GM03348 (cell line): ENCODE measurements at places on chromosomes 4 and X.

DNA sequence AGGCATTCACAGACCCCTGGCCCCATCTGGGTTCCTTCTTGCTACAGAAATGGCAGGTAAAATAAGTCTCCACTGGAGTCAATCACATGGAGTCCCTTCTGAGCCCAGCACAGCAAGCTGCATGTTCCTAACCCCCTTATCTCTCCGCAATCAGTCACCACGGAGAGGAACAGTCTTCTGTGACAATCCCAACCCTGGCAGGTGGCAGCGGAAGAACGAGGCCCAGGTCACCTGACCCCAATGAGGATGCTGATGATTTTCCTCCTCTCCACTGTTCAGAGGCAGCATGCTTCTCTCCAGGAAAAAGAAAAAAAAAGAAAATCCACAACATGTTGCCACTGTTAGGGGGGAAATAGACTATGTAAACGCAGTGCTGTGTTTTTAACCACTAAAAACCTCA, 50.1 kb downstream of the TSPAN5 start:
- DNase-seq: no peak

GRCh38 chr4:54723820-54724219, 66.1 kb downstream of the KIT start:
- DNase-seq: no peak

DNA sequence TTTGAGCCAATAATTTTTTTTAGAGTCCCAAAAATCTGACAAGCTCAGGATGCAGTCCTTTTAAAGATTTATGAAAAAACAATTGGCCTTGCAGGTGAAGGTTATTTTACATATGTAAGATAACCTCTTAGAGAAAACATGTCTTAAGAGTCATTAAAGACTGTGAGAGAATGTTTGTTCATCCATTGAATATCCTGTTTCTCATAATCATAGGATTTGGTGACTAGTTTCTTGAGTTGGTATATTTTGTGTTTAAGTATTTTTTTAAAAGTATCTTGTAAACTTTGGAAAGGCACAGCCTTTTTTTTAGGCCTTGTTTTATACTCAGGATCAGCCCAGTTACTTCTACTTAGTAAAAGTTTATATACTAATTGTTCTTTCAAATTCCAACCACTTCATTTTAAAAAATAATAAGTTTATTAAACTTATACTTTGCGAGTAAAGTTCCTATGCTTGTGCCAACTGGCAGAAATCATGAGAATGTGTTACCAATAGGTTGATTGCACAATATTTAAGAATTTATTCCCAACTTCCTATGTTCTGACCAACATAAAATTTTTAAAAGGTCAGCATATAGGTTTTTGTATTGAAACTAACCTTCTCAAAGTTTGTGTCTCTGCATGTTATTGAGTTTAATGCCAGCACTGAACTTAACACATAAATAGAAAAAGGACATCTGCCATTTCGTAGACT, 40.0 kb upstream of the ARSJ start:
- no peak for DNase-seq

- DNase-seq: no peak
Measured at GRCh38 chr4:74235135-74235534, 73.1 kb upstream of the EPGN start.

DNA sequence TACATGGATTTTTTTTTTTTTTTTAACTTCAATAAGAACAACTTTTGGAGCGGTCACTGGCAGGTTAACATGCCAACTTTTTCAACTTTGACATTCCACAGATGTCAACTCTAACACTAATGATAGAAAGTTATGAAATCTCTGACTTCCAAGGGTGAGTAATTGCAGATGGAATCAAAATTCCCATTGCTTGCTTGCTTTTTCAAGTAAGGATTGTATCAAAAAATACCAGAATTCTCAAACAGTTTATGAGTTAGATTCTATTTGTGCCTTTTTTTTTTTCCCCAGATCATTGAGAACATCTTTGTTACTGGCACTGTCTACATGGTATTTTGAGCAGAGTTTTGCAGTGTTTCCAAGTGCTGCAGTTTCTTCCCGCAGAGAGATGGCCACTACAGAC, 50.3 kb upstream of the OTUD4 start:
- DNase-seq: peak; percentile 71

- DNase-seq: no peak
Measured at GRCh38 chr4:116724249-116724648, 361.1 kb downstream of the TRAM1L1 start.

- DNase-seq: no peak
Measured at GRCh38 chr4:102543030-102543928, 42.1 kb downstream of the NFKB1 start.

GRCh38 chr4:57136281-57136680, 26.1 kb upstream of the IGFBP7 start:
- peak; percentile 30 for DNase-seq

GRCh38 chr4:87017580-87018342, 83.0 kb downstream of the AFF1 start:
- no peak for DNase-seq

GRCh38 chr4:38784141-38784540, 1.4 kb upstream of the TLR10 start:
- DNase-seq: no peak

DNA sequence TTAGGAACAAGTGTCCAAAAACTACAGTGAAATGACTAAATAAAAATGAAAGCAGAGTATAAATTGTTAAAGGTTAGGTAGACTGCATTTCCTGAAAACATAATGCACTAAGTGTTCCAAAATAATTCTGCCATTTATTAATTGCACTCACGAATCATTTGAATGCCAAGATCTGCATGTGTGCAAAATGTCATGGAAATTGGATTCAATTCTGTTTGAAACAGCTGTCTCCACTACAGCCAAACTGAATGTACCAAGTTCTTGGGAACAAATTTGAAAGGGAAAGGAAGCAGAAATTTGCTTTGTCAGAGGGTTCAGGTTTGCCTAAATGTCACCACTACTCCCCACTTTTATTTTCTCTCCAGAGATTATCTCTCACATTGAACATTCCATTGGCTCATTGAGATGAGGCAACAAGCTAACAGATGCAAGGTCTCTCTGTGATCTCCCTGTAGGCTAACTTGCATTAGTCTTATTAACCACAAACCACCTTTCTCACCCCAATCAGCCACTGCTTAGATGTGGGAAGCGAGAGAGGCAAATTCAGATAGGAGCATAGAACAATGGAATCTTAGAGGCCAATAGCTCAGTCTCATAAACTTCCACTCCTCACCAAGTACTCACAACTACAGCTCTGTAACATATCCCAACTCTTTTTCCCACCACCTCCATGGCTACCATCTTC, 226.6 kb downstream of the KDR start:
- no peak for DNase-seq

DNA sequence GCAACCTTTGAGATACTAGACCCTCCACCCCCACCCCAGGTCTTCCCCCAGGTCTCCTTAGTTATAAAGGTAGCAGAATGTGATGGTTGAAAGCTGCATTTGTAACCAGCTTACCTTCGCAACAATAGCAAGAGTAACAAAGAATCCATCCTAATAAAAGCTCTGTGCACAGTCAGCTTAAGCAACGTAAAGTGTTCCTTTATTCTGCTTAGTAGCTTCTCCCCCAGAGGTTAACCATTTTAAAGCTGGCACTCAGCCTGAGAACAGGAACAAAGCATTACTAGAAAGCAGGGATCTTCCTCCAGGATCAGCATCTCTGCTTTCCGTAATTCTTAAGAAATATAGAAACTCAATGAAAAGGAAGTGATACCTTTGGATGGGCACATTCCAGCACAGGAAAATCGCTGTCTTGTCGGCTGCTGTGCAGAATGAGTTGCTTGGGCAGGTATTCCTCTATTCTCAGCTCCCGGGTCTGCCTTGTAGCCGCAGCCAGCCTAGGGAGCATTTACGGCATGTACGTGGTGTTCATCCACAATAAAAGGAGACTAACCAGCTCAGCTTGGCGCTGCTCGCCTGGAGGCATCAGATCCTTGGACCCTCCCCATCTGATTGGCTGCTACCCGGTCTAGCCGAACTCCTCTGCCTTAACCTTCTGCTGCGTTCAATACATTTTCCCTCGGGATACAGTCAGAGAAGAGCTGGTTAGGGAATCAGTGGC, 113.0 kb upstream of the TLR3 start:
- no peak for DNase-seq

- no peak for DNase-seq
Measured at GRCh38 chr4:87281603-87282002, 41.1 kb downstream of the HSD17B13 start.

DNA sequence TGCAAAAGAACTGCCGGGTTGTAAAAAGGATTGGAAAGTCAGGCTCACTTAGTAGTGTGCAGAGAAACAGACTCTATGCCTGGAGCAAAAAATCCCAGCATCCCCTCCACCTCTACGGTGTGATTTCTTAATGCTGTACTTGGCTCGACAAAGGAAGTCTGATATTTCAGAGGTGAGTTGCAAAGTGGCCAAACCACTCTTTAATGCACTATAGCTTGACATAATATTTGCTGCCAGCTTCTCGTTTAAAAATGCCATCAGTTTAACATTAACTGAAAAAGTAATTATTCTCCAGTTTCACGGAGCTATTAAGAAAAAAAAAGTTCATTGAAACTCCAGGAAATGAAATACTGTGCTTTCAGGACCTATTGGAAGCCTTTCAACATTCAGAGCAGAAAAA, 448.3 kb upstream of the ZFP42 start:
- DNase-seq: no peak

GRCh38 chrX:37349221-37350033, at the start of gene PRRG1:
Gene PRRG1 (plus strand): TSS chrX:37349364. CDS start chrX:37406250, 56,886 bp downstream.
- peak; percentile 89 for DNase-seq

GRCh38 chr4:1988327-1988724, 20.4 kb downstream of the NELFA start:
- peak; percentile 4 for DNase-seq

DNA sequence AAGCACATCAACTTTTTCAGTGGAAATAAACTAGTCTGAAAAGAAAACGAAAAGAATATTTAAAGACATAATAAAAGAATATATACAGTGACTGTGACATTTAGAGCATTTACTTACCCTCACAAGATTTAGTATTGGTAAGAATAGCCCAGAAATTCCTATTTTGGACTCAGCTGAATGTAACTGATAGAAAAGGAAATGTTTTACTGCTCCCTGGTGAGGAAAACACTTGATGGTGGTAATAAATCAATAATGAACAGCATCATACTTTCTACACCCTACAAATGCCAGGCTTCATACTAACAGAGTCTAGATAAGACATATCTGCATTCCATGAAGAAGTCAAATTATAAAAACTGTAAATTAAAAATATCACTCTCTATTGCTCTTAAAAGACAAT, 753.5 kb upstream of the PCDH10 start:
- DNase-seq: no peak

DNA sequence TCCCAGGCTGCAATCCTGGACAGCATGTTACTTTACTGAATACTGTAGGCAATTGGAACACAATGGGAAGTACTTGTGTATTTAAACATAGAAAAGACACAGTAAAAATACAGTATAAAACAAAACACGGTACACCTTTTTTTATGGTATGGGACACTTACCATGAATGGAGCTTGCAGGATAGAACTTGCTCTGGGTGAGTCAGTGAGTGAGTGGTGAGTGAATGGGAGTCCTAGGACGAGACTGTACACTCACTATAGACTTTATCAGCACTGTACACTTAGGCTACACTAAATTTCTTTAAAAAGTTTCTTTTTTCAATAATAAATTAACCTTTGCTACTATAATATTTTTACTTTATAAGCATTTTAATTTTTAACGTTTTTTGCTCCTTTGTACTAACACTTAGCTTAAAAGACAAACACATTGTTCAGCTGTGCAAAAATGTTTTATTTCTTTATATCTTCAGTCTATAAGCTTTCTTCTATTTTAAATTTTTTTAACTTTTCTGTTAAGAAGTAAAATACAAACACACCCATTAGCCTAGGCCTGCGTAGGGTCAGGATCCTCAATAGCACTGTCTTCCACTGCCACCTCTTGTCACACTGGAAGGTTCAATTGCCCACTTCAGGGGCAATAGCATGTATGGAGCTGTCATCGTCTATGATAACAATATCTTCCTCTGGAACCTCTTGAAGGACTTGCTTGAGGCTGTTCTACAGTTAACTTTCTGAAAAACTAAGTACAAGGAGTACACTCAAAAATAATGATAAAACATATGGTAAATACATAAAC, 293.5 kb upstream of the FSTL5 start:
- DNase-seq: no peak

- no peak for DNase-seq
Measured at GRCh38 chrX:24682739-24683432, 10.8 kb upstream of the POLA1 start.

DNA sequence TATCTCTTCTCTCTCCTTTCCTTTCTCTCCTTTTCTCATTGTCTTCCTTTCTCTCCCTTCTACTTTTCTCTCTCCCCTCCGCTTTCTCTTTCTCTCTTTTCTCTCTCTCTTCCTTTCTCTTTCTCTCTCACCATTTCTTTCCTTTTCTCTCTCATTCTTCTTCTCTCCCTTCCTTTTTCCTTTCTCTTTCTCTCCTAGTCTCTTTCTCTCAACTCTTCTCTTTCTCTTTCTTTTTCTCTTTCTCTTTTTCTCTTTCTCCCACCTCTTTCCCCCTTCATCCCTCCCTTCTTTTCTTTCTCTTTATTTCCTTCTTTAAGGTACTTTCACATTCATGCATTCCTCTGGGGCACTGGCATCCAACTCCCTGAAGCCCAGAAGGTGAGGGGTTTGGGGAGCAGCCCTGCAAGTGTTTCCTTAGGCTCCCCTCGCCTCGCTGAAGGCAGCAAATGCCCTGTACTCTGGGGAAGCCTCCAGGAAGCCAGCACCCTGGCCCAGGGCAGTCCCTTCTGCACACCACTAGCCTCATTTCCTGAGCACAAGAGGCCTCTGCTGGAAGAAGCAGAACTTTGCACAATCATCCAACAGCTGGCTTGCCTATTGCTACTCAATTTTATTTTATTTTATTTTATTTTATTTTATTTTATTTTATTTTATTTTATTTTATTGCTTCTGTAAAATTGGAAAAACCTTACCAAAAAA, 124.2 kb downstream of the NFKB1 start:
- peak; percentile 59 for DNase-seq

DNA sequence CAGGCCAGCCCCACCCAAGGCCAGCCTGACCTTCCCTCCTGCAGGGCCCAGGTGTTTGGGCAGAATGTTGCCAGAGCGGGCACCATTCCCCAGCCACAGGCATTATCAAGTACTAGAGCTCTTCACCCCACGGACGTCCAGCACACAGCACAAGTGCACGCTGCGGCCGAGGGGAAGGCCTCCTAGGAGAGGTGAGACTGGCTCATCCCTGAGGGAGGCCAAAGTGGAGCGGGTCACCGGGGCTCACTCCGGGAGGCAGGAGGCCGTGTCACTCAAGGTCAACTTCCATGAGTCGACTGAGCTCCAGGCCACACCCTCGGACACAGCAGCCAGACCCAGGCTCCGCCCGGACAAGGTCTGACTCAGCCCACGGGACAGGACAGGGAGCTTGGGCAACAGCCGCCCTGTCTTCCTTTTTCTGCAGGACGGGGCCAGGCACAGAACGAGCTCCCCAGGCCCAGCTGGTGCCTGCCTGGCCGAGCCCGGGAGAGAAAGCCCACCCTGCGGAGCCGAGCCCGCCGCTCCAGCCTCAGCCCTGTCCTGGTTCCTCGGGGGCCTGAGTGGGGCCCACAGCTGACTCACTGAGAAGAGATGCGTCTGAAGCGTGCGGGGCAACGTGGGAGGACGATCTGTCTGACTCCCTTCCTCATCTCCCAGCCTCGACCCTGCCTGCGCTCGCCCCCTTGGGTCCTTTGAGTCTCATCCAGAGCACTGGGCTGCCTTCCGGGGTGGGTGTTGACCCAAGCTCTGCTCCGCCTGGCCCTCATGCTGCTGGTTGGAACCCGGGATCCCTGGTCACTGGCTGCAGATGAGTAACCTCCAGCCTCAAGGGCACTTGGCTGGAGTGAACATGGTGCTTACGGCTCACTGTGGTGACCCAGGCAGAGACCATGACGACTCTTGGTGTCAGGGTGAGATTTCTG, 1.6 kb downstream of the SLC49A3 start:
- DNase-seq: peak; percentile 96
